HEK293T (cell line): ENCODE measurements at places on chromosomes 7 and 10.

DNA sequence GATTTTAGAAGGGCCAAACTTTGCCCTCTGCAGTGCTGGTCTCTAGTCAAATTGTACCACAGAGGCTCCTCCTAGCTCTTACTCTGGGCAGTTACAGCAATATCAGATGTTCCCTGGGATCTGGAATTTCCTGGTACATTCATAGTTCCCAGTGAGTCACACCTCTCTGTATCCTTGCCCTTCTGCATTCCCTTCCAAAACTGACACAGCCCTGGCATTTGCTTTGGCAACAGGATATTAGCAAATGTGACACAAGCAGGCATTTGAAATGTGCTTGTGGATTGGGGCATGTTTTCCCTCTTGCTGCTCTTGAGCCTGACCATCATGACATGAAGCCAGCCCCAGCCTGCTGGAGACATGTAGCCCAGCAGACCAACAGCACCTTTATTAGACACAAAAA lies 284.7 kb upstream of the AKR1E2 start:
- no peak for DNase-seq

DNA sequence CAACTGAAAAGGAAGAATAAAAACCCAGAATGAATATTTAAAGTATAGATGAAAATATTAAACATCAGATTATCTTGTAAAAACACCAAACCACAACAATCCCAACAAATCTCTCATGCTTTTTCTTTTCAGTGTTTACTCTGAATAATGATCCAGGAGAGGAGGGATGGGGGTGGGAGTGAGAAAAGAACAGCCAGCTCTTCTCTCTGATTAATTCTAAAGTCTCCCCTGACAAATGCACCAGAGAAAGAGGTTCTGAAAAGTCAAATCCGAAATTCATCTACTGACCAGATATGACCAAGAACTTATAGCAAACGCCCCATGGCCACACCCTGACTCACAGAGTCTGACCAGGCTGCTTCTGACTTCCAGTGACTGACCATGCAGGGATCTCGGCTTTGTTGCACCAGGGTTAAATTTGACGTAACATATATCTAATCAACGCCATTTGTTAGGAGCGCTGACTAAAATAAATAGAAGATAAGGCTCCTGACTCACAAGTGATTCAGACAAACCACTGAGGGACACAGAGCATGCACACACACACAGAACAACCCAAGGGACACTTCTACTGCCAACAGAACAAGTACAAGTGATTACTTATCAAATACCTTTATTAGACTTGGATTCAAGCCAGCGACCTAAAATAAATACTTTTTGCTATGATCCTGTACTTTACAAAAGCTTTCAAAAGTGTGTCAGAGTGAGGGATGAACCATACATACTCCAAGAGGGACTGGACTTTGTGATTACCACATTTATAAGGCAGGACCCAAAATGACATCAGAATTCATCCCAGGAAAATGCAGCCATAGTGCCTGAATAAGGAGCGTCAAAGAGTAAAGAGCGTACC lies 9.3 kb upstream of the SPOCK2 start:
- DNase-seq: no peak

- no peak for DNase-seq
Measured at GRCh38 chr7:157518514-157519175, 181.8 kb downstream of the DNAJB6 start.

GRCh38 chr10:34677591-34677990 lies 137.5 kb downstream of the PARD3 start:
- DNase-seq: no peak

- DNase-seq: no peak
Measured at GRCh38 chr10:133388973-133389818, 4.8 kb upstream of the MTG1 start.

DNA sequence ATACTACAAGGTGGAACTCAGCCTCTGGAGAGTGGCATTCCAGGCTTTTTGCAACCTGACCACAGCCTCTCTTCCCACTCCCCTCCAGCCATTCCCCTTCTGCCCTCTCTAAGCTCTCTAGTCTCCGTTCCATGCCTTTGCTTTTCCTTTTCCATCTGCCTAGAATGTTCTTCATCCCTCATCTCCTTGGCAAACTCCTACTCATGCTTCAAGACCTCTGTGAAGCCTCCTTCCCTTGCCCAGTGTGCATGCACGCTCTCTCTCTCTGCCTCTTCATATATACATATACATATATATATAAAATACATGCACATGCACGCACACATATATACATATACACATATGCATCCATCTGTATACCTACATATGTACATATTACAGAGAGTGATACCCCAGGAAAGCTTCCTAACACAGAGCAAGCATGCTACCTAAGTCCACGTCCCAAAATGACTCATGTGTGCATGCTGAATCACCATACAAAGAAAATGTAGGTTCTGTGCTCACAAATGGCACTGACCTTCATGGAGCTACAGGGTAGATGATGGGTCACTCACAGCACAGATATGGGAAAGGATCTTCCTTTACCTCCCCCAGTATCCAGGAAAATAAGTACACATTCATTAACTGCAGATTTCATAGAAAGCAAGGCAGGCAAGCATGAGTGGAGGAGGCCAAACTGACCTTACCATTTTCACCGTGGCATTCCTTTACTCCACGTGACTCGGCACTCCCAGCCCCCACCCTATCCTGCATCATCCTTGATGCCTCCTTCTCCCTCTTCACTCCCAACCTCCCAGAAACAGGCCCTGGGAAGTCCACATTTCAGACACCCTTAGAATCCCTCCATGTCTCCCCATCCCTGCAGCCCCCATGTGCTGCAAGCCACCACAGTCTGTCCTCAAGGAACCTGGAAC lies 238.4 kb upstream of the ZMIZ1 start:
- DNase-seq: no peak
